ENCODE measurements at places on chromosomes 11 and 22.

GRCh38 chr11:32435942-32436750 lies 807 bp upstream of the WT1 start:
- no peak for DNase-seq

- no peak for DNase-seq
Measured at GRCh38 chr11:134759274-134759673, 347.2 kb upstream of the B3GAT1 start.

DNA sequence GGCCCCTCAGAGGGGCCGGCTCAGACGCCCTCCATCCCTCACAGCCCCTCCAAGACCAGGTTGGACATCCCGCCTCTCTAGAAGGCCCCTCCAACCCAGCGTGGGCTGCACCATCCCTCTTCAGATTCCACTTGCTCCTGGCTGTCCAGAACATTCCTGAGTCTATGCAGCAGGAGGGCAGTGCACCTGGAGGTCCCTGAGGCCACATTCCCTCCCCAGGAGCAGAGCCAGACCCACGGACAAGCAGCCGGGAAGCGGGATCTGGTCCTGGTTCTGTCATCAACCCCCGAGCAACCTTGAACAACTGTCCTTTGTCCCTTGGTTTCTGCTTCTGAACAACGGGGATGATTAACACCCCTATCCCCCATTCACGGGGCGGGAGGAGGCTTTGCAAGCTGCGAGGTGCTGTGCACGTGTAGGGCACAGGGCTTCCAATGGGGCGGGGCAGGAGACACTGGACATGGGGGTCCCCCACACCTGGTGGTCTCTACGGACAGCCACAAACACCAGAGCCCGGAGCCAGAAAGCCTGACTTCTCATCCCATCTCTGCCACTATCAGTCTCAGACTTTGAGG lies 13.2 kb upstream of the PDGFB start:
- no peak for DNase-seq

DNA sequence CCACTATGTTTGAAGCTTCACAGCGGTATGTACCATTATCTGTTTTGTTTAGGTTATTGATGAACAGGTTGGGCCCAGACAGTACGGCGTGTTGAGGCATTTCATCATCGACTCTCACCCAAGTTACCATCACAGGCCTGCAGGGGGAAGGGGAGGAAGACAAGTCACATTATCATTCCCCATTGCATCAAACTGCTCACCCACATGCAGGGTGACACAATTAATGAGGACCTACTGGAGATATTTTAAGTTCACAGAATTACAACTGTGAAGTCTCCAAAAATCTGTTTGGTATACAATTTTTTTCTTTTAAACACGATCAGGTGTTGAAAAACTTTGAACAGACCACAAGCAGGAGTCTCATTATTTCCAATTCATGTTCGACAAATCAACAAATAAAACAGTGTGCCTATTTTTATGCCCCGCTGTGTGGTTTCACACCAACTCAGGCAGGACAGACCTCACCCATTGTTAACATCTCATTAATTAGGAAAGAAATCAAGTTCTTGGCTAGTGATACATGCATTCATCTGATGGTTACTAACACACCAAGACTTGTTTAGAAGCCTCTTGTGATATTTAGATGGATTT lies 289.5 kb downstream of the CADM1 start:
- no peak for DNase-seq

GRCh38 chr11:27563201-27563600 lies 56.6 kb upstream of the LIN7C start:
- DNase-seq: peak; percentile 7

DNA sequence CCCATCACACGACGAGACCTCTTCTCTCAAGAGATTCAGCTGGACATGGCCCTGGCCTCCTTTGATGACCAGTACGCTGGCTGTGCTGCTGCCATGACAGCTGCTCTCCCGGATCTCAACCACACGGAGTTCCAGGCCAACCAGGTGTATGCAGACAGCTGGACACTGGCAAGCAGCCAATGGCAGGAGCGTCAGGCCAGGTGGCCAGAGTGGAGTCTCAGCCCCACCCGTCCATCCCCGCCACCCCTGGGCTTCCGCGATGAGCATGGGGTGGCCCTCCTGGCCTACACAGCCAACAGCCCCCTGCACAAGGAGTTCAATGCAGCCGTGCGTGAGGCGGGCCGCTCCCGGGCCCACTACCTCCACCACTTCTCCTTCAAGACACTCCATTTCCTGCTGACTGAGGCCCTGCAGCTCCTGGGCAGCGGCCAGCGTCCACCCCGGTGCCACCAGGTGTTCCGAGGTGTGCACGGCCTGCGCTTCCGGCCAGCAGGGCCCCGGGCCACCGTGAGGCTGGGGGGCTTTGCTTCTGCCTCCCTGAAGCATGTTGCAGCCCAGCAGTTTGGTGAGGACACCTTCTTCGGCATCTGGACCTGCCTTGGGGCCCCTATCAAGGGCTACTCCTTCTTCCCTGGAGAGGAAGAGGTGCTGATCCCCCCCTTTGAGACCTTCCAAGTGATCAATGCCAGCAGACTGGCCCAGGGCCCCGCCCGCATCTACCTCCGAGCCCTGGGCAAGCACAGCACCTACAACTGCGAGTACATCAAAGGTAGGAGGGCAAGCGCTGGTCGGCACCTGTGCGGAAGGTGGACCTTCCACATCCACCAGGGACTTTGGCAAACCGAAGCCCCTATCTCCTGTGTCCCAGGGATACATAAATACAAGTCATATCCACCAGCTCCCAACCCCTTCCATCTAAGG lies 11.3 kb downstream of the CHRNA10 start:
- DNase-seq: no peak

DNA sequence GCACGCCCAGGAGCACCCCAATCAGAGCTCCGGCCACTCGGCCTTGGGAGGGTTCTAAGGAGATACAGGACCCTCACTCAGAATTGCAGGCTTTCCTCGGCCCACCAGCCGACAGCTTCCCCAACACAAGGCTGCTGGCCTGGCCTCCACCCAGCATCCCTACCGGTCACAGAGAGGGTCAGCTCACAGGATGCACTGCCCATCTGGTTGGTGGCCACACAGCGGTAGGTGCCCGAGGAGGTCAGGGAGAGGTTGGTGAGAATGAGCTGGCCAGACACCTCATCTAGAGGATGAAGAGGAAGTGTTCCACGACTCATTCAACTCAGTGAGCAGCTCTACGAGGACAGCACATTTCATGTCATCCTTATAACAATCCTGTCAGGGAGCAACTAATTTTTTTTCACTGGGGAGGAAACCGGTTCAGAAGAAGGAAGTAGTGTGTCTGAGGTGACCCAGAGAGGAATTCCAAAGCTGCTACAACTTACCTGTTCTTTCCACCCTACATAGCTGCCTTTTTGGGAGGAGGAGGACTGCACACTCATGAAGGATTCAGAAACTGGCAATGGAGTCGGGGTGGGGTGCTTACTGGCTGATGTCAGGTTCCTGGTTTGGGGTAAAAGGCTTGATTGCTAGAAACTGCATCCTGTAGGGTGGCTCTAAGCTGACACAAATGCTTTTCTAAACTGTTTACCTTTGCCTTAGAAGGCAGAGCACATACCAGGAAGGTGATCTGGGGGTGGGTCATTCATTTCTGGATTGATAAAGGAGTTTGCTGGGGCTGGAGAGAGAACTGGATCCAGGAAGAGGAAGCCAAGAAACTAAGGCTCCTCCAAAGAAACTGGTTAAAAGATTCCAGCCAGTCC lies 3.3 kb downstream of the VSIG2 start:
- peak; percentile 88 for DNase-seq

DNA sequence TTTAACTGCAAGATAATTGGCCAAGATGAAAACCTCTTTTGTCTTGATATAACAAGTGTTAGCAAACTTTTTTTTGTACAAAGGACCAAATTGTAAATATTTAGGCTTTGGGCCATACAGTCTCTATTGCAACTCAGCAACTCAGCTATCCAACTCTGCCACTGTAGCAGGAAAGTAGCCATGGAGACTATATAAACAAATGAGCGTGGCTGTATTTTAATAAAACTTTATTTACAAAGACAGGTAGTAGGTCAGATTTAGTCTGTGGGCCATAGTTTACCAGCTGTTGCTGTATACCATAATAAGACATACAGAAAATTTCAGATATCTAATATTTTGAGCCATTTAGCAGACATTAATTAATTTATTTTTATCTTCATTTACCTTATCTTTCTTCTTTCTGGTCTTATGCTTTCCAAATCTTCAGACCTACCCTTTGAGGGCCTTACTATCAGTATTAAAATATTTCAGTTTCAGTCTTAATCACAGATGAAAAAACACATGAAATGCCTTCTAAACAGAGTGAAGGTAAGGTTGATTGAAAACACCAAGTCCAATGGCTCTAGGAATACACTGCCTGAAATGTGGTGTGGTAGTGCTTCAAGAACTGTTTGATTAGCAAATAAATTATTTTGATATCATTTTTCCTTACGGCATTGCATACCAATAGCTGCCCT lies 256.9 kb upstream of the CTSC start:
- no peak for DNase-seq

- DNase-seq: peak; percentile 65
Measured at GRCh38 chr11:18243783-18244362, 4.6 kb downstream of the SAA2 start.

DNA sequence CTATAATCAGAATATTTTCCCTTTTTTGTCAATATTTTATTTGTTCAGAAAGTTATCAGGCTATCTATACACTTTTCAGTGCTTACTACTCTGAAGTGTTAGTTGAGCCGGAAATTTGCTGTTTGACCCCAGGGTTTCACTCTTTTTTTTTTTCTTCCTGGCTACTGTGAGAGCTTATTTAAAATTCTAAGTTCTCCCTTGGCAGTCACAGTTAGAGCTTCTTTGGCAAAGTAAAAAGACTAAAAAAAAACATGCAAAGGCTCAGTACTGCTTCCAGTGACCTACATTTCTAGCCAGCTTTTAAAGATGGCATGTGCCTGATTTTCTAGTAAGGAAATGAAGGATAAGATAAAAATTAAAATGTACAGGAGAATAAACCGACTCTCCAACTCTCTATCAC lies 48.4 kb downstream of the ELP4 start:
- DNase-seq: peak; percentile 84

DNA sequence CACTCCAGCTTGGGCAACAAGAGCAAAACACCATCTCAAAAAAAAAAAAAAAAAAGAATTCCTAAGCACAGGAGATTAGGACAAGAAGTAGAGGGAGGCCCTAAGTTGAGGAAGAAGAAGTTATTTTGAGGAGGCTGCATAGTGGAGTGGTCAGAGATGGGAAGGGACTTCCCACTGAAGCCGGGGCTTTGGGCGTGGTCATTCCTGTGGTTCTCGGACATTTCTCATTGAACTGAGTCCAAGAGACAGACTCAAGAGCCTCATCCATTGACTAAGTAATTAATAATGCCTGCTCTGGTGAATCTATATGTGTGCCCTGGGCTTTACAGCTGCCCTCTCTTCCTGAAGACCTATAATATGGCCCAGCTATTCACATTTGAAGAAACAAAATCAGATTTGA lies 53.2 kb upstream of the FTH1 start:
- DNase-seq: no peak

GRCh38 chr11:67022341-67022933 lies 497 bp upstream of the SYT12 start:
- no peak for DNase-seq

GRCh38 chr11:126497581-126498122 lies 142.2 kb downstream of the ST3GAL4 start:
- no peak for DNase-seq

DNA sequence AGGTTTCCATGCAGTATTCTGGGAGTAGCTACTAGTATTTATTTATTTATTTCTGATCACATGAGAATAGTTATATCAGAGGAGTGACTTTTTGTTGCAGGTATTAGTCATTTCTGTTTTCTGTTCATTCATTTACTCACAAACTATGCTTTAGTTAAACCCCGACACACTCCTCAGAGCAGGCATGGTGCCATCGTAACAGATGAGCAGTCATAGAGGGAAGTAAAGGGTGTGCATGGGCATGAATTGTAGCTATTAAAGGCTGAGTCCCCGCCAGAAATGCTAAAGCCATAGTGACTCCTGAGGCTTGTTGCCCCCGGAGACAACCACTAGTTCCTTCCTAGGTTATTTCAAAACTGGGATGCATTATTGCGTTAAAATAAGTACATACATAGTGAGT lies 10.6 kb downstream of the JHY start:
- no peak for DNase-seq

- no peak for DNase-seq
Measured at GRCh38 chr11:12272821-12273617, 104.4 kb upstream of the PARVA start.

- DNase-seq: peak; percentile 16
Measured at GRCh38 chr22:43377896-43378704, 33.7 kb upstream of the MPPED1 start.

DNA sequence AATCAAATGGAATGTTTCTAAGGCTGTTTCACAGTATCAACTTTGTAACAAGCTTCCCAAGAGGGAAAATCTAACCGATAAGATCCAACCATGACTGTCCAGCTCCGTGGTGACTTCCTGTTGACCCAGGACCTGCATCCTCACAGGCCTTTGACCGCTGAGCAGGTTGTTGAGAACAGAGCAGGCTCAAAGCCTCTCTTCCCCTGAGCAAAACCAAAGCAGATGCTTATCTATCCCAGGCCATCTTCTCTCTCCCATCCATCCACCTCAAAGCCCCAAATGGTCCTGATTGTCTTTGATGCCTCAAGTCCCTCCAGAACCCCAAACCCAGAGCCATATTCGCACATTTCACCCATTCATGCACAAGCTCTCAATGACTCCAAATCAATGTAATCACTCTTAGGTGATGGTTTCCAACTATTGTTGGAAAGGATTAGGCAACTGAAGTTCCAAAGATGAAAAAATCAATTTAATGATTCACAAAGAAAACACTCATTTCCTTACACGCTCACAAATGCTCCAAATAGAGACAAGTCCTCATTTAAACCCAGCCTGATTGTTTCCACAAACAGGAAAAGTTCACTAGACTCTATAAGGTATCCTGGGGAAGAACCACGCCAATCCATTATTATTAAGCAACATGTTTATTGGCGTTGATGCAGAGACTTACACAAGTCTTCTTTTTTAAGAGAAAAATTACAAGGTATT lies 48.7 kb downstream of the C11orf58 start:
- DNase-seq: peak; percentile 81

- no peak for DNase-seq
Measured at GRCh38 chr11:122756417-122756816, 81.9 kb upstream of the CRTAM start.

DNA sequence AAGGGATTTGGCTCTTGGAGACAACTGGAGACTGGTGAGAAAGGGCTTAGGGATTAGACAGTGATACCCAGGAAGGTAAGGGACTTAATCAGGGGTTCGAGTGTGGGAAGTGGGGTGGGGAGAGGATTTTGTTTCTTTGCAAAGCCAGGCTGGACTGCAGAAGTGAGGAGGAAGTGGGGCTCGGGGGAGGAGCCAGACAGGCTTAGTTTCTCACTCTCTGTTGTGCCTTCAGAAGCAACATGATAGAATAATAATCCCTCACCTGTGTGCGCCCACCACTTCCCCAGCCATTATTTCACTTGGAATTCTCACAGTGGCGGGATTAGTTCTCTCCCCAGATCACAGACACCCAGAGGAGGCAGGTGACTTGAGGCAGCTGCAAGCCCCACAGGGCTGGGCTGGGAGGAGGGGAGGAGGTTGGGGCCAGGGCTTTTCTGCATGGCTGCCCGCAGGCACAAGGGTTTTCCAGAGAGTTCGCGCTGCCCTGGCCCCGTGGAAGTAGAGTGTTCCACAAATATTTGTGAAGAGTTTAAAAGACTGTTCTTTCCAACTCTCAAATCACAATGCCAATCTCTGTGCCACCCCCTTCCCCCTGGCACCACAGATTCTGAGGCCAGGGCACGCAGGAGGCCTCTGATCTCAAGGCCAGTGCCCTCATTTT lies 4.0 kb upstream of the SEC14L2 start:
- DNase-seq: no peak
